ENCODE measurements at places on chromosomes 7 and 10. TPM values are rescaled to one million over a fixed set of nuclear protein-coding genes. Genes with fewer than 3 reads are reported as not detected.

GRCh38 chr10:110747609-110748464 lies 103.7 kb downstream of the RBM20 start:
- DNase-seq = no peak

DNA sequence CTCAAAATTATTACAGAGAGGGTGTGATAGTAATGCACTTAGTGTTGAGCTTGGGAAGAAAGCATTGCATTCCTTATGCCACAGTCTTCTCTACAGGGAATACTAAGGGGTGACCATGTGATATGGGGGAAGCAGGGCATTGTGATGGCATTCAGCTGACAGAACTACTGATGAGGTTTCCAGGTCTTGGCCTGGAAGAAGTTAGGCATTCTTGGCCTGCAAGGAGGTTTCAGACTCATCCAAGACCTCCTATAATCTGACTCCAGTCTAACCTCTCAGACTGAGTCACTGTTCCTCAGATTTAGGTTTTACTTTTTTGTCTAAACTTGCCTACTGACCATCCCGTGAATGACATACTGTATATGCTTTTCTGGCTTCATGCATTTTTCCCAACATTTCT lies 7.9 kb downstream of the STMP1 start:
- no peak for DNase-seq

DNA sequence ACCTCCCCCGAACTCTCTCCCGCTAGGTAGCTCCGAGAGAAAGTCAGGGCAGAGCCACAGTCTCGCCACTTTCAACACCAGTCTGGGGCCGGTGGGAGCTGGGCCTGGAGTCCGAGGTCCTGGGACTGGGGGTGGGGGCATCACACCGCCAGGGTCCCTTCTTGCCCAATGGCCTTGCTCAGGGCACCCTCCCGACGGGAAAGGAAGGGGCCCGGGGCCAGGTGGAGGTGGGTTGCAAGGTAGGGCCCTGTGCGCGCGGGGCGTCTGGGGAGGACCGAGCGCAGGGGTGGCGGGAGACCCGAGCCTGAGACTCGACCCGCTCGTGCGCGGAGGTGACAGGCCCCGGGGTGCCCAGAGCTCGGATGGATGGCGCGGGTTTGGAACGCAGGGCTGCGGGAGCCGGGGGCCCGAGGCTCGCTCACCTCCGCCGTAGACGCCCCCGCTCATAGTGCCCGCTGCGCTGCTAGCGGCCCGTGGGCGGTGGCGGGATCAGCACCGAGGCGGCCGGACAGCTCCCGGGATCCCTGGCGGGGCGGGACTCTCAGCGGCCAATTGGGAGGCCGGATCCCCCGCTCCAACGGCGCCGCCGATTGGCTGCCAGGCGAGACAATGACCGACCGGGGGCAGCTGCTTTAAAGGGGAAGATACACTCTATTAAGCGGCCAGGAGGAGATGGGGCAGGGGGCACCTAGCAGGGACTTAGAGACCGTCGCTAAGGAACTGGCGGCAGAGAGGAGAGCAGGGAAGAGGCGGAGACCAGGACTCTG lies at the start of gene ACTL6B:
ACTL6B (minus strand) TSS at position 541 of the 767 bp plus-strand sequence; CDS start at position 447, 94 bp downstream.
- DNase-seq = peak; percentile 75

DNA sequence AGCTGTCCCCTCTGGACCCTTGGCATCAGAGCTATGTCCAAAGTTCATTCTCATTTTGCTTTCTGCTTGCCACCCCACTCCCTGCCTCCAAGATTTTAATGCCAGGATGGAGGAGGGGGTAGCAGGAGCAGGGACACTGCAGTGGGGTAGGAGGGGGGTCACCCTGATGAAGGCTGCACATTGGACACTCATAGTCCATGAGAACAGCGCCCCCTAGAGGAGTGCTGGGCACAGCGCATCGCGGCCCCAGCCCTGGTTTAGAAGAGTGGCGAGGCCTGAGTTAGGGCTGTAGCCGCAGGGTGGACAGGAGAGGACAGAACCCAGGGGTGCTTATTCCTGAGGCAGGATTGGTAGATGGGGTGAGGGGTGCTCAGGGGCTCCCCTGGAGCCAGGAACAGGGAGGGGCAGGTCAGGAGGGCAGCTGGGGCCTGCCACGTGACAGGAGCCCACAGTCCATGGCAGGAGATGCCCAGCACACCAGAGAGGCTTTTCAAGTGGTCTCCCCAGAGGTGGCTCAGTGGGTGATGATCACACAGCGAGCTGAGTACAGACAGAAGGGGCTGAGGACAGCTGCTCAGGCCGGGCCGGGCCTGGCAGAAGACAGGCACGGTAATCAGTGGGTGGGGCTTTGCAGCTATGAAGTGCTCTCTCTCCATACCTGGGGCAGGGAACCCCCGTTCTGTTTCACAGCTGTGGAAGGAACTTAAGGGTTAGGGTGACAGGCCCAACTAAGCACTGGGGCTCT lies 71.4 kb downstream of the NEURL1 start:
- DNase-seq = peak; percentile 49

- no peak for DNase-seq
Observed at GRCh38 chr10:48931188-48931587, 8.5 kb downstream of the LRRC18 start.

DNA sequence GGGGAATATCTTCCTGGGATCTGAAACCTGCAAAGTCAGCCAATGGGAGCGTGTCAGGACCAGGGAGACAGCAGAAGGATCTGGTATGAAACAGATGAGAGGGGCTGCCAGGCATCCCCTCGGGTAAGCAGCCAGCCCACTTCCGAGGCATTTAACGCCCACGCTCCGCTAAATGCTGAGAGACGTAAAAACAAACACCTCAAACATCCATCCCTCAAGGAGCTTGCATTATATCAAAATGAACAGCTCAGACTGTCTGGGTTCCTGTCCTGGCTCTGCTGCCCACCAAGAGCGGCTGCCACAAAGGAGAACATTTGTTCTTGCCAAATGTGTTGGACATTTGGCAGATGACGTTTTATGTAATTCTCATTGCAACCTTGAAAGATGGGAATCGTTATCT lies 7.0 kb upstream of the SERPINE1 start:
- DNase-seq = no peak

GRCh38 chr7:137795211-137795610 lies 51.6 kb downstream of the DGKI start:
- no peak for DNase-seq

GRCh38 chr10:47046321-47047126 lies 135.3 kb downstream of the PTPN20 start:
- no peak for DNase-seq

DNA sequence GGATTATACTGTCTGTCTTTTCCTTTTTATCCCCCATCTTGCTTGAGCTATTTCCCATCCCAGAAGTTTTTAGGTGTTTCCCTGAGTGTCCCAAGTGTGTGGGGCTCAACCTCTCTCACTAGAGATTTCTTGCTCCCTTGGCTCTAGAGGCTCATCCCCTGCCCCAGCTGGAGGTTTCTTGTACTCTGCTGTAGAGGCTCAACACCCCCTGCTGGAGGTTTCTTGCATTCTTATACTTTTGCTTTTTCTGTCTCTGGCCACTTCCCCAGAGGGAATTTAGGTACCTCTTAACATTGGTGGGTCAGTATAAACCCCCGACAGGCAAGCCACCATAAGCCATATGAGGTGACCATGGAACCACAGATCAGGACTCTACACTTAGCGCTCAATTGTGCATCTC lies 114.2 kb upstream of the FAM3C start:
- no peak for DNase-seq

DNA sequence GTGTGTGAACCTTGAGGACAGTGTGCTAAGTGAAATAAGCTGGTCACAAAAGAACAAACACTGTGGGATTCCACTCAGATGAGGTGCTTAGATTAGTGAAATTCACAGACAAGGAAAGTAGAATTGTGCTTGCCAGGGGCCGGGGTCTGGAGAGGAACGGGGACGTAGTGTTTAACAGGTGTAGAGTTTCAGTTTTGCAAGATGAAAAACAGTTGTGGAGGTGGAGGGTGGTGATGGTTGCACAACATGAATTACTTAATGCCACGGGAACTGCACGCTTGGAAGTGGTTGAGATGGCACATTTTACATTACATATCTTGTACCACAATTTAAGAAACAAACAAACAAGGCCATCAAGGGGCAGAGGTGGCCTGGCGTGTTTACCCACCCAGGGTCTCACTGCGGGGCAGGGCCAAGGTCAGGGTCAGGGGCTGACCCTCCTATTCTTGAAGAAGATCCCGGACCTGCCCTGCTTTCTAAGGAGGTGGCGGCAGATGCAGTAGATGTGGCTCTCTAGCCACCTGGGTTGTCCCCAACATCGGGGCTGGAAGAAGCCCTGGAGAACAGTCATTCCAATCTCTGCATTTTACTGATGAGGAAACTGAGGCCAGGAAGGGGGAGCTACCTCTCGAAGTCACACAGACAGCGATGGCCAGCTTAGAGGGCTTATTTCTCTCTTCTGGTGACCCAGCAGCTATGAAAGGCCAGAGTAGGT lies 91.5 kb upstream of the LRRC4 start:
- no peak for DNase-seq

DNA sequence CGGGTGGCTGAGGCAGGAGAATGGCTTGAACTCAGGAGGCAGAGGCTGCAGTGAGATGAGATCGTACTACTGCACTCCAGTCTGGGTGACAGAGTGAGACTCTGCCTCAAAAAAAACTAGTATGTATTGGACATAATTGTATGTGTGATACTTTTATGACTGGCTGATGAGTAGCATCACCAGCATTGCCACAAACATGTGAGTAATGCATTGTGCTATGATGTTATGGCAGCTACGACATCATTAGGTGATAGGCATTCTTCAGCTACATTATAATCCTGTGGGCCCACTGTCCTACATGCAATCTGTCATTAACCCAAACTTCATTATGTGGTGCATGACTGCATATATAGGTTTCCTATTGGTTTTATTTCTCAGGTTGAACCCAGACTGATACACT lies 352.4 kb downstream of the GALNT17 start:
- DNase-seq = no peak

GRCh38 chr7:16684935-16685334 lies 39.0 kb downstream of the BZW2 start:
- DNase-seq = no peak

GRCh38 chr10:132200344-132201110 lies 13.8 kb downstream of the DPYSL4 start:
- DNase-seq = no peak

DNA sequence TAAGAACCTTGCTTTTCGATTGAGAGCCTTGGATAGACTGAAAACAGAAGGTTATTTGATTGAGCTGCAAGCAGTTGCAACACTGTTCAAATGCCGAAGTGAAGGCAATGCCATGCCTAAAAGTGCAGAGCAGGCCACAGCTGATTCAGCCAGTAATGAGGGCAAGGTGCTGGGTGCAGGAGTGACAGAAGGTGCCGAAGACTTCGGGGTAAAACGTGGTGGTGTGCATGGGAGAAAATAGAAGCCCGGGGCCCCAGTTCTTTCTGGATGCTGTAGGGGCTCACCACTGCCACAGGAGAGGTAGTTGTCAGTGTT lies 43.6 kb upstream of the GATAD1 start:
- no peak for DNase-seq

DNA sequence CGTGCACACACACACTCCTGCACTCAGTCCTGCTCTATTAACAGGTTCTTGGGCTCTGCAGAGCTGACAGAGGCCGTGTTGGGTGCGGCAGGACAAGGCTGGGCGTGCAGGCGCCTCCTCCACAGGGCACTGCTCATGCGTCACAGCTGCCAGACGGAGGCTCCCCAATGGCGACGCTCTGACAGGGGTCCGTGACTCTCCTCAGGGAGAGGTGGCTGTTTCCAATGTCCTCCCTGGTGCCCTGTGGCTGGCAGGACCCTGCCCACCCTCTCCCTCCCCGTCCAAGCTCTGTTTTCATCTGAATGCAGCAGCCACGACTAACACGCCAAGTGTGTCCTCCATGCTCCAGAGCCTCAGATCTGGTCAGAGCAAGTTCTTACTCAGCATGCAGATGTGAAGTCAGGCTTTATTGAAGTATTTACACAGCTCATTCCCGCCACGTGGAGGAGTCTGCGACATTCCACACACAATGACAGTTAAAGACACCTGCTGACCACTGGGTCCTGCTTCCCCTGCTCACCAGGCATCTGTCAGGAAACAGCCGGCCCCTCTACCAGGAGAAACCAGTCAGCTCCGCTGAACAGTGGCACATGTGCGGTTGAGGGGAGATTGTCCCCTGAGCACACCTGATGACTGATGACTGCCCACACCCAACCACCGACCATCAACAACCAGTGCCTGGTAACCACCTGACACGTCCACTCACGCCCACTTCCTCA lies 116.7 kb downstream of the VIPR2 start:
- DNase-seq = no peak

- DNase-seq = no peak
Observed at GRCh38 chr7:51223505-51223904, 93.1 kb downstream of the COBL start.

DNA sequence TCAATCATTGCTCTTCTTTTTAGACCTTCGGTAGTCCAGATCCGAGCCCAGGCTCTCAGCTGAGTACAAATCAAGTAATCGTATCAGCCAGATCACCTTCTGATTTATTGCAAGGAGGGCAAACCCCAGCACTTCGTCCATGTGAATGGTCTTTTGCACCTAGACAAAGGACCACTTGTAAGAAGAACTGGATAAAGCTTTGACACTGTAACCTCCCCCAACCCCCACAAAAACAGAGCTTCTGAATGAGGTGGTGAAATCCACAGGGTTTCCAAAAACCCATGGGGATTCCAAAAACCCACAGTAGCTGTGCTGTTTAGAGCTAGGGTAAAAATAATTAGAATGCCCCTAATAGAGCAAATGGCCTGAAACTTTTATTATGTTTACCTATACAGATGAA lies 148.8 kb upstream of the ODAD2 start:
- DNase-seq = no peak

- DNase-seq = no peak
Observed at GRCh38 chr10:14407567-14407966, 76.8 kb upstream of the FRMD4A start.

DNA sequence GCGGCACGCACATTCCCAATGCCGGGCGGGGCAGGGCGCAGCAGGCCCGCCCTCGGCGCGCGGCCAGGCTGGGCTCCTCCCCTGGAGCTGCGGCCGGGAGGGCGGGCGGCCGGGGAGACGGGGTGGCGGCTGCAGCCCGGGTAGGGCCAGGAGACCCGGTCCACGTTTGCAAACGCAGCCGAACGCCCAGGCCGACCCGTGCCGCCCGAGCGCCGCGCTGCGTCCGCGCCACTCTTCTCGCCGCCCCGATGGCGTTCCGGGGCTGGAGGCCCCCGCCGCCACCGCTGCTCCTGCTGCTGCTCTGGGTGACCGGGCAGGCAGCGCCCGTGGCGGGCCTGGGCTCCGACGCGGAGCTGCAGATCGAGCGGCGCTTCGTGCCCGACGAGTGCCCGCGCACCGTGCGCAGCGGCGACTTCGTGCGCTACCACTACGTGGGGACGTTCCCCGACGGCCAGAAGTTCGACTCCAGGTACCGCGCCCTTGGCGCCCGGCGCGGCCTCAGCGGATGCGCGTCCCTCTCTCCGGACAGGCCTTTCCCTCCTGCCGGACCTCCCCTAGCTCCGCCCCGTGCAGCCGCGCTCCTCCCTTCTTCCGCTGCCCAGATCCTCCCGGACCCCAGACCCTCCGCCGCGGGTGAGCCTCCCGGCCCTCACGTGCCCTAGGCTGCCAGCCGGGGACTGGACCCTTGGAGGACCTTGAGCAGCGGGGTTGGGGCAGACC lies at the start of gene FKBP9:
FKBP9 (plus strand) TSS at position 115 of the 720 bp plus-strand sequence; CDS start at position 249, 134 bp downstream.
- DNase-seq = no peak

HNRNPF gene
- total RNA-seq = 515 TPM

PLXNA4 gene
- 47.2 TPM for total RNA-seq

CYP26C1 gene
- total RNA-seq = 0.10 TPM

ERVW-1 gene
- not detected for total RNA-seq
